KBM-7 (cell line): ENCODE measurements at places on chromosomes 11 and 22.

DNA sequence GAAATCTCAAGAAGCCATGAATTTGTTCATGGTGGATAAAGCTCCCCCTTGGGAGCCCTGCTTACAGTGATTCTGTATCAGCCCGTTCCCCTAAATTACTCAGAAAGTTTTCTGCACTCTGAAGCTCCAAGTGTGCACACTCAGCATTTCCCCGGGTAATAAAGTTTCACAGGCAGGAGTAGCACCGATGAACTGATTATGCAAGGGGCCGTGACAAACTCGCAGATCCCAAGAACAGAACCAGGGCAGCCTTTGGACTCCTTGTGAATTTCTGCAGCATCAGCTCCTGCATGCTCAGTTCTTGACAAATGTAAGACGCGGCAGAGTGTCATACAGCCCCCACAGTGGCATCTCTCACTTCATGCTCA, 73.5 kb downstream of the COMMD9 start:
- DNase-seq, result no peak

- peak; percentile 71 for DNase-seq
Observed at GRCh38 chr22:26398741-26399153, 30.3 kb upstream of the ASPHD2 start.

- peak; percentile 63 for DNase-seq
Observed at GRCh38 chr11:95923728-95924413, at the start of gene MTMR2. MTMR2 (minus strand) TSS chr11:95924107; CDS start chr11:95923954, 153 bp downstream.

DNA sequence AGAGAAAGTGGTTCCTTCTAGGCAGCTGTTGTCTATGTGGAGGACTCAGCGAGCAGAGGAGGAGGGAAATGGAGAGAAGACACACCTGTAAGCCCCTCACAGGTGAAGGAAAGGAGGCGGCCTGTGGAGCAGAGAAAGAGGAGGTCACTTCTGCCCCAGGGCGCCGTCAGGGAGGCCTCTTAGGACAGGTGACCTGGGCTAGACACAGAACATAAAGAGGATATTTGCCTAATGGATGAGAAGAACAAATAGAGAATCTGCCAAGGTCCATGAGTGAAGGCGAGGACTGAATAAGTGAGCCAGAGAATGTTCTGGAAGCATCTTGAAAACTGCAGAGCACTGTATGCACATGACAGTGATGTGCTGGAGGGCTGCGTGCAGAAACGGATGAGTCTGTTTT, 2.2 kb upstream of the SCUBE1 start:
- DNase-seq, result no peak

DNA sequence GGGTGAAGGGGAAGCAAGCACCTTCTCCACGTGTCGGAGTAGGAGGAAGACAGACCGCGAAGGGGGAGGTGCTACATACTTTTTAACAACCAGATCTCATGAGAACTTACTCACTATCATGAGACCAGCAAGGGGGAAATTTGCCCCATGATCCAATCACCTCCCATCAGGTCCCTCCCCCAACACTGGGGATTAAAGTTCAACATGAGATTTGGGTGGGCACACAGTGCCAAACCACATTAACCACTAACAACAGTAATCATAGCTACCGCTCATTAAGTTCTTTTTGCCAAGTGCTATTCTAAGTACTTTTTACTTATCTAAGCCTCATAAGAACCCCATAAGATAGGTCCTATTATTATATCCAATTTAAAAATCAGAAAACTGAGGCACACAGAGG, 450.5 kb upstream of the DDI1 start:
- no peak for DNase-seq

DNA sequence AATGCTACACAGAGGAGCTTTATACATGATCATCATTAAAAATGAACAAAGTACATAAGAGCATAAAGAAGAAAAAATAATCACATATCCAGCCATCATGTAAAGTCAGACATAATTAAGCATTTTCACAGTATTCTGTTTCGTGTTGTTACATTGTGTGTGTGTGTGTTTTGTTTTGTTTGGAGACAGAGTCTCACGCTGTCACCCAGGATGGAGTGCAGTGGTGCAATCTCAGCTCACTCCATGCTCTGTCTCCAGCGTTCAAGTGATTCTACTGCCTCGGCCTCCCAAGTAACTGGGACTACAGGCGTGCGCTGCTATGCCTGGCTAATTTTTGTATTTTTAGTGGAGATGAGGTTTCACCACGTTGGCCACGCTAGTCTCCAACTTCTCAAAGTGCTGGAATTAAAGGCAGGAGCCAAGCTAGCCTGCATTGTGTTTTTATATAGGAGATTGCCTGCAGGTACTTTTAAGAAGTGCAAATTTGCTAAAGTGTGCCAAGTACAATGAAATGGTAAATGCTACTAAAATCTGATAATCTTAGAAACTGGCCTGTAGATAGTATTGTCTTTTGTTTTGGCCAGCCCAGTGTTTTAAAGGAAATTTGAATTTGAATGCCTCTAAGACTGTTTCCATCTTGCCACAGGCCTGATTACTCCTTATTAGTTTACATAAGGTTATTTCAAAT, 7.8 kb downstream of the CTSC start:
- no peak for DNase-seq
